ENCODE measurements at places on chromosomes 12 and 14. TPM values are rescaled to one million over a fixed set of nuclear protein-coding genes. Genes with fewer than 3 reads are reported as not detected.

- DNase-seq: no peak
Measured at GRCh38 chr14:54777395-54777794, 125.2 kb downstream of the GCH1 start.

GRCh38 chr12:38151991-38152700 is 164.4 kb upstream of the ALG10B start:
- DNase-seq: no peak

DNA sequence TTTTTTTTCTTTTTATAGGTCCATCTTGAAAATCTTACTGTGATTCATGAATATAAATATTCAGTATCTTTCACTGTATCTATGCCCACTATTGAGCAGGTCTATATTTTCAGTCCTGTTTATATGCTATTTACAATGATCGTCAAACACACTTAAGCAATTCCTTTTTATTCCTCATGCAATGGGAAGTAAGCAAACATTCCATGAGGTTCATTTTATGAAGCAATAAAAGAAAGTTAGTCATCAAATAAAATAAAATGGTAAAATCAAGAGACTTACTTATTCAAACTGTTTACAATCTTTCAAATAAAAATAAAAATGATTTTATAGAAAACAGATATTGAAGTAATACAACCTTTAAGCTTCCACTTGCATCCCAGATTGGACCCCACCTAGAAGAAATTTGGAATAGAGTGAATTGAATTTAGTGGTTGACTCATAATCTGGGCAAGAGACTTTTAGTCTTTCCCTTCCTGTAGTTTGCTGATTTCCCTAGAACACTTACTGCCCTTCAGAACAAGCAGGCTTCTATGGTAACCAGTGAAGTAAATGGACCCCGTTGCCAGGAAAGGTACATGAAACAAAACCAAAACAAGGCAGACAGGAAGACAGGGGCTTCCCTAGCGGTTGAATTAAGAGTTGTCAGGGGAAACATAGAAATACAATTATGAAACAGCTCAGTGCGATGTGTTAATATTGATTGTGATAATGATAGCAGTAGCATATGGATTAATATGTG is 241.0 kb upstream of the ATP2B1 start:
- DNase-seq: no peak

DNA sequence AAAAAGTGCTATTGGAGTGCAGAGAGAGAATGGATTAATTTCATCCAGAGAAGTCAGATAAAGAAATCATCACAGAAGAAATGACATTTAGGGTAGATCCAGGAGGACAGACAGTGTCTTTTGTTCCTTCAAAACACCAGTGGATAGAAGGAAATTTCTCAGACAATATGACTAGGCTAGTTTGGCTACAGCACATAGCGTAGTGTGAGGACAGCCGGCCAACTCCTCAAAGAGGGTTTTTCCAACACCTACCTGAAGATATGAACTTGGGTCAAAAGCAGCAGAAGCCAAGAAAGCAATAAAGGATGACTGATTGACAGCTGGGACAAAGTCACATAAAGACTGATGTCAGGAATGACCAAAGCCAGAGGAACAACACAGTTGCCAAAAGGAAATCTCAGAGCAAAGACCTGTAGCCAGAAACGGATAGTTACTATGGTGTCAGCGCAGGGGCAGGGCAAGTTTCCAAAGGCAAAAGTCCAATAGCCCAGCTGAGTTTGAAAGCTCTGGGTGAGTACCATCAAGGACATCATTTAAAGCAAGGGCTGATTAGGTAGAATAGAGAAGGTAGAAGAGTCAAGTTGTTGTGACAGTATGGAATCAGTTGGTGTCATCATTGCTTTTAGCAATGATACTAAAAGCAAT is 58.7 kb upstream of the PDE3A start:
- DNase-seq: peak; percentile 75

- no peak for DNase-seq
Measured at GRCh38 chr14:94046696-94047250, 20.6 kb downstream of the OTUB2 start.

The KCNMB4 gene
- 1.9 TPM for total RNA-seq

The HNF1A gene
- not detected for total RNA-seq
